ENCODE measurements at places on chromosomes 12 and 14.

DNA sequence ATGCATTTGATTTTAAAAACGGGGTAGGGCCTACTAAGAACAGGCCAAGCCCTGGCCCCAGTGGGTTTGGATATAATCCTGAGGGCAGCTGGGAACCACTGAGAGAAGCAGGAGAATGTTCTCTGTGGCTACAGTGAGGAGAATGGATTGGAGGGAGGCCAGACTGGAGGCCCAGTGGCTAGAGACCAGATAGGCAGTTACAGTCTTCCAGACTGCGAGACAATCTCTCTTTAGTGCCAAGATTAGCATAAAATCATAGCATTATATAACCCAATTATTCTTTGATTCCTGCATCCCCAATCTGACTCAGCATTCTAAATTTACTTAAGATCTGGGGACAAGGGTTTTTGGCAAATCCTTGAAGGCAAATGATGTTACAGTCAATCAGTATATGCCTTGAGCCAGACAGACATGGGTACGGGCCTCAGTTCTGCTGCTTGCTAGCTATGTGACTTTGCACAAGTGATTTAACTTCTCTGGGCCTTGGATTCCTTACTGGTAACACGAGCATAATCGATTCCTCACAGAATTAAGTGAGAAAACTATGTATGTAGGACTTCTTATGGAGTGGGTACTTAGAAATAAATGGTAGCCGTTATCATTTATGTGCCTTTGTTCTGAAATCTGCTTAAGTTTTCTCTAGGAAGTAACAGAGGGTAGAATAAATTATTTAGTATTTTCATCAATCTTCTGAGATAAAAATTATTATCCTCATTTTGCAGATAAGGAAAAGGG lies 18.3 kb downstream of the NINJ2 start:
- DNase-seq = no peak

DNA sequence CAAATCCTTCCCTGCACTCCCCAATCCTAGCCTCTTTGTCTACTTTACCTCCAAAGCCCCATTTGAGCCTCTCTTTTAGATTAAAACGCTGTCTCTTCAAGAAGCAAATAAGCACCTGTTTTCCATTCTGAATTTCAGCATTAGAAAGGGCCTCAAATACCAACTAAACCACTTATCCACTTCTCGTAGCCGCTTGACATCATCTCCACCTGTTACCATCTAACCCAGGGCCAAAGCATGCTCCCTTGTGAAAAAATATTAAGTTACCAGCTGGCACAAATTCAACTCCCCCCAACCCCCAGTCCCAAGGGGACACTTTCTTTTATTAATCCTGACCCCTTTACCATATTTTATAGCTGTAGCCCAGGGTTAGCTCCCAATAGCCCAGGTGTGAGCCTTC lies 43.1 kb downstream of the GPHB5 start:
- DNase-seq = no peak

- DNase-seq = peak; percentile 91
These were observed 17.6 kb upstream of the RNASE3 start for GRCh38 chr14:20873370-20874177.

DNA sequence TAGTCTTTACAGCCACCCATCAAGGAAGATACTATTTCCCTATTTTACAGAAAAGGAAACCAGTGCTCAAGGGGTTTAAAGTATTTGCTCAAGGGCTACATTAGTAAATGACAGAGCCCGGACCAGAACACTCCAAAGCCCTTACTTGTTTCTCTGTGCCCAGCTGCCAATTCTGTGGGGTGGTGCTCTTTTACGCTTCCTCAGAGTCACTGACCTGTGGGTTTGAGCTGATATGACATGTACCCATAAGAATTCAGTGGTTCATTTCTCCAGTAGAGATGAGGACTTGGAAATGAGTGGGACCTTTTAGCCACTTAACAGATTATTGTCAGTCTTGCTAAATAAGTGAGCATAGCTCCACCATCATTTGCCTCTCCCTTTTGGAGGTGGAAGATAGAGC lies 37.4 kb upstream of the NKX2-8 start:
- no peak for DNase-seq

Data from posterior cingulate gyrus (tissue), 11 donors.